Activated CD4-positive, alpha-beta T cell treated with anti-CD3 and anti-CD28 coated beads, Interleukin-2, Interleukin-6, amounts not matched to agents 100 ng/mL and 50 ng/mL, durations not matched to agents 16 hours and 8 hours (primary cell): ENCODE measurements at places on chromosomes 4 and X.
A peak's percentile ranks its signal among the peaks of the same experiment; 100 is the strongest.

GRCh38 chr4:2823671-2824328 lies 19.8 kb upstream of the ADD1 start:
- DNase-seq, result no peak

DNA sequence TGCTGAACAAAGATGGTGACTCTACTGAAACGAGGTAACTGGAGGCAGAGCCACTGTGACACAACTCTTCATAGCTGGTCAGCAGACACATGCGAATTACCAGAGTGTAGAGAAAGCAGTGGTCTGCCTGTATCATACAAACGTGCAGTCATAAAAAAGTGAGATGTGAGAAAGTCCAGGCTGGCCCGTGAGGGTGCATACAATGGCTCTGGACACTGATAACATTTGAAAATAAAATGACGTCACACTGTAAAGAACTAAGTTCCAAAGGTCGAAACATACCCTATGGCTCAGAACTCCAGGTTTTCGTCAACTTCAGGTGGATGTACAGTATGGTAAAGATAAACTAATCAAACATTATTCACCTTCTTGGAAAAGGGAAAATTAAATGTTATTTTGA lies 95.7 kb downstream of the SHISA3 start:
- DNase-seq, result no peak

GRCh38 chr4:66575008-66575696 lies 904.9 kb upstream of the EPHA5 start:
- DNase-seq, result no peak

GRCh38 chrX:3378156-3378555 lies 31.7 kb upstream of the MXRA5 start:
- no peak for DNase-seq

DNA sequence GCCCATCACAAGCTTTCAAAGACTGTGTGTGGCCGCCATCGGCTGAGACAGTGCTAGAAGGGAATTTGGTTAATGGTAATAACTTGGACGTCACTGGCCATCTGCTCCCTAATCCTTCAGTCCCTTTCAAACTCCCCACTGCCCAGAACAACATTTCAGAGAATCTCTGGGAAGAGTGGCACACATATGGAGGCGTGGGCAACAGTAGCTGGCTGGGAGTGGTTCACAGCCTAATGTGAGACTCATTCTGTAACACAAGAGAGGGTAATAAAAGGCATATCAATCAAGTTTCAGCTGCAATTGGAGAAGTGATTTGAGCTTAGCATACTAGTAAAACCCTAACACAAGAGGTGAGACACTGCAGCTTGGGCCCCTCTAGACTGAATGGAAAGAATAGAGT lies 15.4 kb downstream of the SMIM10 start:
- DNase-seq, result no peak

DNA sequence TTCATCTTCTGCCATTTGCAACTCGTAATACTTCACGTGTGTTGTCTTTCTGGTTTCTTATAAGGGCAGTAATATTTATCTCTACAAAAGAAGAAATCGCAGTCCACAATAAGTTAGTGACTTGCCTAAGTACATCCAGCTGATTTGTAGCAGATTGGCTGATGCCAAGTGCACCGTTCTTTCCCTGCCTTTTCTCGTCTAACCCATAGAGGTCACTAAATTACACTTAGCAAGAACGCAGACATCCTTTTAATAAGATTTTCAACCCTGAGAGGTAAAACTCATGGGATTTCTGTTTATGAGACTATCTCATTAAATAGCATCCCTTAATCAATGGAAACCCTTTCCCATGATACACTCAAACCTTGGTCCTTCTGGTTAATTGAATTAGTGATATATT lies 408.6 kb upstream of the ACTRT1 start:
- peak; percentile 2 for DNase-seq

GRCh38 chrX:19863212-19863856 lies 24.1 kb downstream of the SH3KBP1 start:
- DNase-seq, result no peak

DNA sequence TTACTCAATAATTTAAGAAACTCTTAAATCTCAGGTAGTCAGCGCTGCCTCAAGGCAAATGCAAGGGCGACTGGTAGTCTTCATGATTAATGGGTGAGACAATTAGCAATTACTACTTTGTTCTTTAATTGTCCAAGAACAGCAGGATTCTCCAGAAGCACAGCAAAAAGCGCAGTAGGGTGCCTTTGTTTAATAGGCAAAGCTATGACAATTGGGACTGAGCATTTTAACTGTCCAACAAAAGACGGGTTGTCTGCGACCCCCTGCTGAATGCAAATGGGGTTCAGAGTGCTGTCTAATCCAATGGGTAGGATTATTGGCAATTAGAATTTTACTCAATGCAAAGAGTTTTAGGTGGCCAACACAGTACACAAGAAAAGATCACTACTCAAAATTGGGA lies 286.1 kb downstream of the CHIC1 start:
- no peak for DNase-seq

GRCh38 chr4:80101792-80102116 lies 28.7 kb upstream of the ANTXR2 start:
- DNase-seq, result no peak

DNA sequence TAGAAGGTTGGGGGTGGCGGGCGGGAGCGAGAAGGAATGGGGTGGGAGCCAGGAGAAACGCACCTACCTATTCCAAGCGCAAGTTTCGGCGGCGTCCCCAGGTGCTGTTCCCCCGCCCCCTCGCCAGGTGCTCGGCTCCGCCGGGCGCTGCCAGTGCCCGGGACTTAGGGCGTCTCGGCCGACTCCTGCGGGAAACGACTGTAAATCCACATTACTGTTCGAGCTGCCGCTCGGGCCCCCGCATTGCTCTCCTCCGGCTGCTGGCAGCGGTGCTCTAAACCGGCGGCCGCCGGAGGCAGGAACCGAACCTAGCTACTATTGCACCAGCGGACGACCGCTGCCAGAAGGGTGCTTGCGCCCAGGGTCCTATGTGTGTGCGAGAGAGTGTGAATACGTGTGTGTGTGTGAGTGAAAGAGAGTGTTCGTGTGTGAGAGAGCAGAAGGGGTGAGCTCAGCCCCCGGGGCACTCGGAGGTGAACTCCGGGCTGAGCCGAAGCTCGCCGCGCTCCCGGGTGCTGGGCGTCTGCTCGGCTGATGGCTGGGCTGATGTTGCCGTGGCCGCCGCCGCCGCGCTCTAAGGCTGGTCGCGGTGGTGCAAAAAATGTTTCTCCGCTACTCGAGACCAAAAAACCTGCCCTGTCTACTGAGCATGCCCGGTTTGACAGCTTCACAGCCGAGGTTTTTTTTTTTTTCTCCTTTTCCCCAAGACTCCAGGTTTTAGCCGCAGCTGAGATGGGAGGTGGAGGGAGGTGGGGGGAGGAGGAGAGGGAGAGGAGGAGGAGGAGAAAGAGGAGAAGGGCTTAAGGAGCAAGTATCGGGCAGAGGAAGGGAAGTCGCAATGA lies 115.7 kb upstream of the TEX13C start:
- peak; percentile 28 for DNase-seq

GRCh38 chr4:85423431-85423830 lies 51.5 kb upstream of the ARHGAP24 start:
- DNase-seq, result no peak
